Hypothalamus (tissue), 51 donors: ENCODE measurements at places on chromosomes 2 and 18.

GRCh38 chr18:28002841-28003240 is 174.1 kb downstream of the CDH2 start:
- no peak for DNase-seq

DNA sequence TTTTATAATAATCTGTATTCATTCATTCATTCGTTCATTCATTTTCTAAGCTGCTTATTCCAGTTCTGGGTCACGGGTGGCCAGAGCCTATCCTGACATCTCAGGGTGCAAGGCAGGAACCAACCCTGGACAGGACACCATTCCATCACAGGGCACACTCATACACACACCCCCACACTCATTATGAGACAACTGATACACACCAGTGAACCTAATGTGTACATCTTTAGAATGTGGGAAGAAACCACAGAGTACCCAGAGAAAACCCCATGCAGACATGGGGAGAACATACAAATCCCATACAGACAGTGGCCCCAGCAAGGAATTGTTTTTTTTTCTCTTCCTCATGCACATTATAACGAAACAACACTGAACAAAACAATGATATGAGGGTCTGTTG is 54.7 kb downstream of the RTN4 start:
- no peak for DNase-seq

GRCh38 chr18:55290898-55291297 is 297.1 kb downstream of the TCF4 start:
- DNase-seq = no peak

DNA sequence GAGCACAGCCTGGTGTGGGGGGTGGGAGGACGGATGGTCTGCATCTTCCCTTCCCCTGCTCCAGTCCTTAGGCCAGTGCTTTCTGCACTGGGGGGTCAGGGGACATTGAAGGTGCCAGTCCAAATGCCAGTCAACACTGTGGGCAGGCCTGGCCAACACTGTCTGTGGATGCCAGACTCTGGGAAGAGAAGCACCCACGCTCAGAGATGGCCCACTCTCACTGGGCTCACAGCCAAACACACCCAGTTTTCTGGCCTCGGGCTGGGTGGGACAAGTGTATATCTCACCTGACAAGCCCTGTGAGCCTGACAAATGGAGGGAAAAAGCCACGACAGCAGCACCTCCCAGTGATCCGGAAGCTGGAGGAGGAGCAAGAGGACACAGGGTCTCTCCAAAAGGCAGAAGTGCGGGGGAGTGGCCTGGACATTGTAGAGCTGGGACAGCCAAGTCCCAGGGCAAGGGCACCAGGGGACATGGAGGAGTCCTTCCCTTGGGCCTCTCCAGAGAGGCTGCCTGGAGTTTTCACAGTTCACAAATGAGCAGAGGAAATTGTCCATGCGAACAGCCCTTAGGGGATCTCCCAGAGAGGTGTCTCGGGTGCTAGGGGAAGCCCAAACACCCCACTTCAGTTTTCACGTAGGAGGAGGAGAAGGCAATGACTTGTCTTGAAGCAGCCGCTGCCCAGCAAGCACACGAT is 79.3 kb downstream of the SDC1 start:
- no peak for DNase-seq

- no peak for DNase-seq
These were observed 192.8 kb downstream of the PTGR3 start for GRCh38 chr18:75016025-75016717.

DNA sequence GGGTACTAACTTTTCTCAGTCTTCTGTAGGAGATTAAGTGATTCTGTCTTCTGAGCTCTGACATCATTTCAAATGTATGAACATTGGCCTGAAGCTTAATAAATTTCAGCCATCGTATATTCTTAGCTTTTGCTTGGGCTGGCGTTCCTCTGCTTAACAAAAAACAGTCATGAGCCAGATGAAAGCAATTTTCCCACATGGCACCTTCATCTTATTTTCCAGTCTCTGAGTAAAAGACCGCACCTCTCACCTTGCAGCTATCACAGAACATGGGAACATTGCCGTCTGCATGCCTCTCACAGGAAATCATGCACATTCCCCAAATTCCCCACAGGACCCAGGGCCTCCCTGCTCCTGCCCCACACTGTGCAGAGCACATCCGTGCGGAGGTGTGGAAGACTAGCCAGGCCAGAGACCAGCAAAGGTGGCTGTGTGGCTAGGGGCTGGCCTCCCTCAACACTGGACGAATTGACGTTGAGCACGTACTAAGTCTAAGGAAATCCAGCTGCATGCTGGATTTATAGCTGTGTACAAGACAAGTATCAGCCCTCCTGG is 531.8 kb upstream of the ID2 start:
- no peak for DNase-seq
